ENCODE measurements at places on chromosomes 2 and 18.

GRCh38 chr18:2960983-2961696 lies 51.8 kb downstream of the LPIN2 start:
- no peak for DNase-seq

DNA sequence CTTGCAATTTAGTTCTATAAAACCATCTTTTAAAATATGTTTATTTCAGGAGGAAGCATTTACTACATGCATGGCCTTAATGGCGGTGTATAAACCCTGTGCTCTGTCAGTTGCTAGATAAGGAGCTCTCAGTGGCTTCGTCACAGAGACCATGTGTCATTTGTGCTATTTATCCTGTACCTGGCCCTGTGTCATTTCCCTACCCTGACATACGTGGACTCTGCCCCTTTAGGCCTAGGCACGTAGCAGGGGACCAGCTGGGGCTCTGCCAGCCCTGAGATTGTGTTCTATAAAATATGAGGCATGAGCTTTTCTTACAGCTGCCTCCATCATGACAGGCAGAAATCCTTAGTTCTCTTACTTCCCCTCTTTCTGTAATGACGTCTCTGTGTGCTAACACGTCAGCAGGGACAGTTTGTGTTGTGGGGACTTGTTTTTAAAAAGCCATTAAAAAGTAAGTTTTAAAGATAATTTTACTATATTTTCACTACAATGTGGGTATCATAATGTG lies 88.0 kb downstream of the ITGB1BP1 start:
- no peak for DNase-seq

DNA sequence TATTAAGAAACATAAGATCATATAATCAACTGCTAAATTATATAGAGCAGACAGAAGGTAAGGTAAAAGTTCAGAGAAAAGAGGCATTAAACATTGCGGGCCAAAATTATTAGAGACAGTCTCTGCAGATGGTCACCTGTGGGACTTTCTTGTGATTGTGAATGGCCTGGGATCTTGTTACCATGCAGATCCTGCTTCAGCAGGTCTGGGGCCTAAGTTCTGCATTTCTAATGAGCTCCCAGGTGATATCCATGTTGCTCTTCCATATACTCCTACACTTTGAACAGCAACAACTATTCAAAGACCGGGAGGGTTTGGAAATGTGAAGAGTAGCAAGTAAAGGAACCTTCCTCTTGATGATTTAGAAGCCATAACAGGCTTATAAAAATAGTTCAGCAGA lies 8.5 kb upstream of the ETAA1 start:
- DNase-seq = no peak

DNA sequence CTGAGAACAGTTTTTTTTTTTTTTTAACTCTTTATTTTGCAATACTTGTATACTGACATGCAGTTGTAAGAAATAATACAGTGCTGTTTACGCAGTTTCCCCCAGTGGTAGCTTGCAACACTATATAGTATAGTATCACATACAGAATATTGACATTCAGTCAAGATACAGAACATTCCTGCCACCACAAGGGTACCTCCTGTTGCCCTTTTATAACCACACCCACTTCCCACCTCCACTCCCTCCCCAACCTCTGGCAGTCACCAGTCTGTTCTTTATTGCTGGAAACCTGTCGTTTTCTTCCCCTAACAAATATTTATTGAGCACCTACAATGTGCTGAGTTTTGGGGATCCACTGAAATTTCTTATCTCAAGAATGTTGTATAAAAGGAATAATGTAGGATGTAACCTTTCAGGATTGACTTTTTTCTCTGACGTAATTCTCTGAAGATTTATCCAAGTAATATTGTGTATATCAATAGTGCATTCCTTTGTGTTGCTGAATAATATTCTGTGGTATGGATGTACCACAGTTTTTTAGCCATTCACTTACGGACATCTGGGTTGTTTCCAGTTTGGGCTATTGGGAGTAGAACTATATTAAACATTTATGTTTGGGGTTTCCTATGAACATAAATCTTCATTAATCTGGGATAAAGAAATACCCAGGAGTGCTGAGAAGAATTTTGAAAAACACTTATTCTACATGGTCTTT lies 51.4 kb upstream of the EML6 start:
- no peak for DNase-seq

DNA sequence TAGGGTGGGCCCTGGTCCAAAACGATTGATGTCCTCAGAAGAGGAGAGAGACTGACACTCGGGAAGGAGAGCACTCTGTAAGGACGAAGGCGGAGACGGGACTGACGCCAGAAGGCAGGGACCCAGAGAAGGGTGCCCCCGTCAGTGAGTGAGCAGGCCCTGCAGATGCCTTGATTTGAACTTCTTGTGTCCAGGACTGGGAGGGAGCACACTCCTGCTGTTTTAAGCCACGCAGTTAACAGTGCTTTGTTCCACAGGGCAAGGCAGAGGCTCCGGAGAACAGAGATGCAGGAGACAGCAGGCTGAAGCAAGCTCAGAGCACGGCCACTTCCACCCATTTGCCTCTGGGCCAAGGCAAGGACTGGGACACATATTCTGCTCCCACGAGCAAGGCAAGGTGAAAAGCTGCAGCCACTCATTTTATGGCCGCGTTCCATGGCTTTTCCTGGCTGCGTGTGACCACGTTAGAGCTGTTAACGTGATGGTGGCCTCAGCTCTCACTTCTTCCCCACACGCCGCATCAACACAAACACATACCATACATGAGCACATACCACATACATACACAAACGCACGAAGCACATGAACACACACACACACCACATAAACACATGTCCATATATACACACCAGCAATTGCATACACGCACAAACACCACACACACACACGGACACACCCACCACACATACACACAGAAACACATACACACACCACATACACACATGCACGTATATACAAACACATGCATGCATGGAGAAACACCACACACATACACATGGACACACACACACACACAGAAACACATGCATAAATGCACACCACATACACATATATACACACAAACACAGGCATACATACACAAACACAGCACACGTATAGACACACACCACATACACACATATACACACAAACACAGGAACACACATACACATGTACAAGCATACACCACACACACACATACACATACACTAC lies 521.0 kb upstream of the MYT1L start:
- DNase-seq = no peak

DNA sequence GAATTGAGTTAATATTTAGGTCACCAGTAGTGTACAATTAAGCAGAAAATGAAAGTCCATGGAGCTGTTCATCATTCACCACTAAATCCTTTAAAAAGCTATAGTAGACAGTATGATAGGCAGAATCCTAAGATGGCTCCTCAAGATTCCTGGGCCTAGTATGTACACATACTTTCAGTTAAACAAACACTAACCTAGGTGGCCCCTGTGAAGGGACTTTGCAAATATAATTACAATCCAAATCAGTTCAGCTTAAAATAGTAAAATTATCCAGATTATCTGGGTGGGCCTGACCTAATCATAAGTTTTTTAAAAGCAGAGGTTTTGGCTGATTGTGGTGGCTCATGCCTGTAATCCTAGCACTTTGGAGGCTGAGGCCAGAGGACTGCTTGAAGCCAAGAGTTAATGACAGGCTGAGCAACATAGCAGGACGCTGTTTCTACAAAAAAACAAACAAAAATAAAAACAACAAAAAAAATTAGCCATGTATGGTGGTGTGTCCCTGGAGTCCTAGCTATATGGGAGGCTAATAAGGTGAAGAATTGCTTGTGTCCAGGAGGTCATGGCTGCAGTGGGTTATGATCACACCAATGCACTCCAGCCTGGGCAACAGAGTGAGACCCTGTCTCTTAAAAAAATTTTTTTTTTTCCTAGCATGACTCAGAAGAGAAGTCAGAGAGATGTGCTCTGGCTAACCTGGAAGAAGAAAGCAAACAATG lies 13.9 kb downstream of the MEX3C start:
- DNase-seq = no peak

DNA sequence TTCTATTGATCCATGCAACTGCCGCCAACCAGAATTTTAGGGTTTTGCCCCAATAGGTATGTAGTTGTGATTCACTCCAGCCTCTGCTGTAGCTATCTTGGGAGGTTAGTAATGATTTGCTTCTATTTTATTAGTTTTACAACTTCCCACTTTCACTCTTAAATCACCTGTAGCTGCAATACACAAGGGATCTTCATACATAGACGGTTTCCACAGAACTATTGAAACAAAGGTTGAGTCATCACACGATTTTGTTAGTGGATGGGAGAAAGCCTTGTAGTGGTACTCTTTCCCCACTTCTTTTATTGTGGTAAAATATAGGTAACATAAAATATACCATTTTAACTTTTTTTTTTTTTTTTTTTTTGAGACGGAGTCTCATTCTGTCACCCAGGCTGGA lies 104.2 kb upstream of the SPRED2 start:
- no peak for DNase-seq

DNA sequence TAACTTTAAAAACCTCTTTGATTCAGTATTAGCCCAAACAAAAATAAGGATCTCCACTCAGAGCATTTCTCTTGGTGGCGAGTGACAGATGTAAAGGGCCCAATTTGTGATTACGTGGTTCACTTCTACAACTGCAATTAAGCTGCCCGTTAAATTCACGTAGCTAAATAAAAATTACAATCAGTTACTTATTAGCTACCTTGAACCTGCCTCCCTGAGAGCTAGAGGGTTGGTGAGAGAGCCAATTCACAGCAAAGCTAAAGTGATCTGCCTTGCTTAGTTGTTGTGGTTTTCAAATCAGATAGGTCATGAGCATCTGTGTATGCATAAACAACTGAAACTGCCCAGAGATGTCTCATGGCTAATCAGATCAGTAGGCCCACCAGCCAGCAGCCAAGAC lies 156.7 kb downstream of the RNF152 start:
- no peak for DNase-seq

DNA sequence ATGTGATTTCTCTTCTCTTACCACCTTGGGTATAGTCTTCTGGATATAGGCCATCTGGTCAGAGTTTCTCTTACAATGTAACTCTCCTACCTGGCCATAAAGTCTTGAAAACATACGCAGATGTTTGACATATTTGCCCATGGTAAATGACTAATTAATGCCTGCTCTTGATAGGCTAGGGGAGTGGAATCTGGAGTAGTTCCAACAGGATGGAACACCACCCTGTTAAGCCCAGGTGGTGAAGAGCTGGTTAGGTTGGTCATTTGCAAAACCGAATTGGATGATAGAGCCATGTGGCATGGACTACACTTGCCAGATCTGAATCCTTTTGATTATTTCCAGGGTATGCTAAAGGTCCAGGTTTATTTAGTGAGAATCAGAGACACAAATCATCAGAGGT lies 36.5 kb downstream of the HADHB start:
- no peak for DNase-seq

- DNase-seq = no peak
These were observed 388.5 kb upstream of the UBE2E3 start for GRCh38 chr2:180591947-180592346.

GRCh38 chr18:49456794-49457193 lies 3.7 kb downstream of the DYM start:
- no peak for DNase-seq

GRCh38 chr2:231601356-231602229 lies 8.9 kb downstream of the TEX44 start:
- DNase-seq = peak; percentile 76

- no peak for DNase-seq
These were observed 88.9 kb upstream of the CYP26B1 start for GRCh38 chr2:72236445-72237067.

GRCh38 chr2:85235281-85235680 lies 92.5 kb downstream of the TGOLN2 start:
- DNase-seq = no peak

DNA sequence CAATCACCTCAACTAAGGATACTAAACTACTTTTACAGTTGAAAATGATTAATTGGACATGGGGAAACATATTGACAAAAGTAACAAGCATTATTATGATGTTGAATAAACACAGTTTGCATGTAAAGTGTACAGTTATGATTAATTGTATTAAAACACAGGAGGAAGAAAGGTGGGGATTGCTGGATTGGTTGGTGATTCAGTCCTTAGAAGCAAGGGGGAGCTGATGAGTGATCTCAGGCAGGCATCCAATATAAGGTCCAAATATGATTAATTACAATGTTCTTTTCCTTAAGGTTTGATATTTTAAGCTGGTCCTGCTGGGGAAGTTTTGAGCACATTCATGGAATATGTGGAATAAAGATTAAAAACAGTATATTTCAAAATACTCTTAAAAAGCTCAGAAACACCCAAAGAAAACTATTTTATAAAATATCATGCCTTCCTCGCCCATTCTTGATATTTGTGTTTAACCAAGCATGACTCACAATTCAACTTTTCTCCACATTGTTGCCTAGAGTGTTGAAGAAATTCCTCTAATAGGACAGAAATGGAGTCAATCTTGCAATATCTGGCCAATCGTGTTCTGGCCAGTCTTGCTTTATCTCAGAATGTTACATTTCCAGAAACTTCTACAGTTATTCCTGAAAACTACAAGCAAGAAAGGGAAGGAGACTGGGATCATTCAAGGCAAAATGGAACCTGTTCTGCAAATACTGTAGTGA lies 268.2 kb downstream of the RPIA start:
- DNase-seq = no peak
